Melanocyte of skin (primary cell): ENCODE measurements at places on chromosomes 2 and 18. TPM values are rescaled to one million over a fixed set of nuclear protein-coding genes. Genes with fewer than 3 reads are reported as not detected.

GAL3ST2 gene
- total RNA-seq, result 0.34 and 0.36 TPM in 2 replicates

IGFBP5 gene
- total RNA-seq, result 1.1 and 1.4 TPM in 2 replicates

ERICH2 gene
- 0.67 TPM in 1 of 2 replicates, not detected in the other for total RNA-seq

ATP6V1B1 gene
- total RNA-seq, result 0.33 and 1.1 TPM in 2 replicates

CCL20 gene
- total RNA-seq, result 1.0 TPM in 1 of 2 replicates, not detected in the other

THSD7B gene
- total RNA-seq, result not detected in 2 replicates

IL1F10 gene
- total RNA-seq, result not detected in 2 replicates

KIF1A gene
- total RNA-seq, result 0.36 and 1.0 TPM in 2 replicates

TBR1 gene
- total RNA-seq, result under 0.01 TPM in 1 of 2 replicates, not detected in the other

ATG16L1 gene
- total RNA-seq, result 39.6 and 48.3 TPM in 2 replicates

KCNE4 gene
- total RNA-seq, result 17.3 and 19.6 TPM in 2 replicates

PREPL gene
- total RNA-seq, result 42.0 and 53.8 TPM in 2 replicates

FEV gene
- total RNA-seq, result not detected in 2 replicates

GBX2 gene
- not detected in 2 replicates for total RNA-seq

DES gene
- 0.31 TPM in 1 of 2 replicates, not detected in the other for total RNA-seq

CTDP1 gene
- 23.3 and 23.4 TPM in 2 replicates for total RNA-seq

MALT1 gene
- 13.4 and 23.3 TPM in 2 replicates for total RNA-seq

SCYGR4 gene
- total RNA-seq, result under 0.01 and 0.36 TPM in 2 replicates

AQP4 gene
- under 0.01 TPM in 1 of 2 replicates, not detected in the other for total RNA-seq

RUFY4 gene
- total RNA-seq, result not detected in 2 replicates

SPIRE1 gene
- total RNA-seq, result 47.1 and 82.9 TPM in 2 replicates

IL36A gene
- total RNA-seq, result not detected in 2 replicates

PPP4R3B gene
- total RNA-seq, result 31.6 and 48.3 TPM in 2 replicates

C2orf78 gene
- not detected in 2 replicates for total RNA-seq

ALPI gene
- not detected in 2 replicates for total RNA-seq

FIGLA gene
- total RNA-seq, result not detected in 2 replicates

ATG4B gene
- 70.9 and 87.0 TPM in 2 replicates for total RNA-seq

VIL1 gene
- total RNA-seq, result not detected in 2 replicates

ANKRD53 gene
- 0.46 and 0.67 TPM in 2 replicates for total RNA-seq

UGT1A4 gene
- total RNA-seq, result not detected in 2 replicates

ATP8B1 gene
- total RNA-seq, result 1.9 and 2.0 TPM in 2 replicates

LINC00305 gene
- total RNA-seq, result not detected in 2 replicates
